ENCODE measurements at places on chromosomes 2 and 18.

- no peak for DNase-seq
These were observed 74.5 kb downstream of the MRPS9 start for GRCh38 chr2:105112345-105112744.

- no peak for DNase-seq
These were observed 117.4 kb downstream of the MBP start for GRCh38 chr18:77015169-77015568.

DNA sequence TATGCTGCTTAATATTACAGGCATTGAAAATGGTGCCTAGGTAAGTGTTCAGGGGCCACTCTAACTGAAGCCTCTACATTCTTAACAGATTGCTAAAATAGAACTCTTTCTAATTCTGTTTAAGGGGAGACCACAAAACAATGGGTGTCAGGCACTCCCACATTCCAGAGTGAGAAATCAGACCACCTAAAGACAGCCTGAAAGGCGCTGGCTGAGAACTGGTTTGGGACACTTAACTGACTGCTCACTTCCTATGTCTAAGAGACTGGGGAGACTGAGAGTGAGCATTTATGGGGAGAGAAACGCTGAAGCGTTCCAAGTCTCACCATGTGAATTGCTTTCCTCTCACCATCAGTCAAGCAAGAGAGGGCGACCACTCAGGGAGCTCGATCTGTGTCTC lies 108.8 kb upstream of the ITGB6 start:
- no peak for DNase-seq

- no peak for DNase-seq
These were observed 312.2 kb upstream of the MGAT5 start for GRCh38 chr2:133941666-133942065.

DNA sequence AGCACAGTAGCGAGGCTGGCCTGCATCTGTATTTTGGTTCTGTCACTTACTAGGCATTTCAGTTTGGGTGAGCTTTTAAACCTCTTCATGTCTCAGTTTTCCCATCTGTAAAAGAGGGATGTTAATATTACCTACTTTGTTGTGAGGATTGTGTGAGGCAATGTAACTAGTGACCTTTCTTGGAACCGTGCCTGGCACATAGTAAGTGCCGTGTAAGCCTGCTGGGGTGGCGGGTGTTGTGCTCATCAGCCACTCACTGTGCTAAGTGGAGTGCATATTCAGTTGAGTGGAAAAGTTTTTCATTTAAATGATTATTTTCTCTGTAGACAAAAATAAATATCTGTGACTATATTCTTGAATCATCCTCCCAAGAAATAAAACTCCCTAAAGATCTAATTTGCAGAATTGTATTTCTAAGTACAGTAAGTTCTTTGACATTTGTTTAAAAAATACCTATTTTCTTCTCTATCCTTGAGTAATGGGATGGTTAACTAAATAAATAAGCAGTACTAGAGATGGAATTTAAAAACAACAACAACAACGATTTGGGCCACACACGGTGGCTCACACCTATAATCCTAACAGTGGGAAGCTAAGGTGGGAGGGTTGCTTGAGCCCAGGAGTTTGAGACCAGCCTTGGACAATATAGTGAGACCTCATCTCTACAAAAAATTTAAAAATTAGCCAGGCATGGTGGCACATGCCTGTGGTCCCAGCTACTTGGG lies 56.7 kb downstream of the MALT1 start:
- DNase-seq = no peak

DNA sequence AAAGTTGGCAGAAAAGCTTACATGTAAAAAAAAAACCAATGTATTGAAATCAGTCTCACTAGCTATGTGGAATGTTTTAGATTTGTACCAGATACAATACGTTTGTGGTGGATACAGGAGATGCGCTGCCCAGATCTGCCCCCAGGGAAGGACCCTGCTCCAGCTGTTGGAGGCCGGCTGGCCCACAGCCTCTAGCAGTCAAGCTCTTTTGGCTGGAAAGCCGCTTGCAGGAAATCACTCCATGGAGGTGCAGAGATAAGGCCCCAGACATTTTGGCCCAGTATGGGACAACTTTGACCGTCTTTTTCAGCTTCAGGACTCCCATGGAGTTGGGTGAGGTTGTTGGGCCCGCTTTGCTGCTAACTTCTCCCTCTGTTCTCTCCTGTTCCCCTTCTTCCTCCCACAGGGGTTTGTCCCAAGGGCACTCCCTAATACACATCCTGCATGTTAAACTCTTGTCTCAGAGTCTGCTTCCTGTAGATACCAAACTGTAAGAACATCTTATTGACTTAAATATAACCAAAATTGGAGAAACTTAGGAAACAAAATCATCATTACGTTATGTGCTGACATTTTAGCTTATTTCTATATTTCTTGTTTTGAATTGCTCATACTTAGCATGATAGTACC lies 1.7 kb upstream of the QPCT start:
- DNase-seq = no peak

- DNase-seq = no peak
These were observed 39.7 kb upstream of the LYPD6 start for GRCh38 chr2:149290662-149291061.

DNA sequence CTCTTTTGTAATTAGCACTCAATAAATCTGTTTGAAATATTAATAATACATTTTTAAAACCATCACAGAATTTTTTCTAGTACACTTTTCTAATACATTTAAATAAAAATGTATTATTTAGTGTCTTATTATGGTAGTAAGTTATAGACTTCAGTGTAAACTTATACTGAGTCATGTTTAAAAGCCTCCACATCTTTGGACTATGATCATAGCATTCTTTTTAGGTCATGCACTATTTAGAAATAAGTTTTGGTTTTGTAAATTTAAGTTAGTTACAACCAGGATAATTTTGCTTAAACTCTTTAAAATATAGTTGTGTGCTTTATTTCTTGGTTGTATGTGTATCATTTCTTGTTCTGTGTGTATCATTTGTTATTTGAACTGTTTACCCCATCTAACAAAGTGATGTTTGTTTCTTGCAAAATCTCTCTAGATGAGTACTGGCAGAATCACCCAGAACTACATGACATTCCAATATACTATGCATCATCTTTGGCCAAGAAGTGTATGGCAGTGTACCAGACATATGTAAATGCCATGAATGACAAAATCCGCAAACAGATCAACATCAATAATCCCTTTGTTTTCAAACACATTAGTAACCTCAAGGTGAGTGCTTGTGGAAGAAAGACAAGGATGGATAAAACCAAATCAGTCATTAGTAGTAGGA lies 16.7 kb downstream of the CPSF3 start:
- DNase-seq = no peak

DNA sequence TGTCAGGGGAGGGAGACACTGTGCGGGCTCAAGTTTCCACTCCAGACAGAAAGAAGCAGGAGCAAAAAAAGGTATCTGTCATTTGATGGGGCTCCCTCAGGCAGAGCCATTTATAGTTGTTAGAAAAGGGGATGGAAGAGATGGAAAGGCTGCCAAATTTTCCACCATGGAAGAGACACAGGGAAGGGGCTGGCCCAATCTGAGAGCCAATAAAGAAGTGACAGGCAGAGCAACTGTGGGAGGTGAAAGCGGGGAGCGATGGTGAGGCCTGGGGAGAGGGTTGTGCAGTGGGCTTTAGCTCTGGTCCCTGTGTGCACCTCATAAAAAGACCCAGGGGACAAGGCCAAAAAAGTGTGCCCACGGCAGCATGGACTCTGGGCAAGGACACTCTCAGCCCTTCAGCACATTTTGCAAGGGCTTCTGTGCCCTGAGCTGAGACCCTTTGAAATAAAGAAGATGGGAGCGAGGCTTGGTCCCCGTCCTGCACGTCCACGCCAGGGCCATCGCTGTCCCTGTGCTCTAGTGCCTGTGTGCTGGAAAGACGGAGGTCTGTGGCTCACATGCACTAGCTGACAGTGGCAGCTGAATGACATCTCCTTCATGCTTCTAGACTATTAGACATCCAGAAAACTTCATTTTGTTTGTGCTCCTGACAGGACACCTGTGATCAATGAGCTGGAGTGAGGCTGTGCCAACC lies 456.7 kb upstream of the HS6ST1 start:
- no peak for DNase-seq

- no peak for DNase-seq
These were observed 170.2 kb upstream of the SMAD2 start for GRCh38 chr18:48100651-48101165.

- DNase-seq = no peak
These were observed 74.9 kb downstream of the ANTXR1 start for GRCh38 chr2:69087912-69088240.

DNA sequence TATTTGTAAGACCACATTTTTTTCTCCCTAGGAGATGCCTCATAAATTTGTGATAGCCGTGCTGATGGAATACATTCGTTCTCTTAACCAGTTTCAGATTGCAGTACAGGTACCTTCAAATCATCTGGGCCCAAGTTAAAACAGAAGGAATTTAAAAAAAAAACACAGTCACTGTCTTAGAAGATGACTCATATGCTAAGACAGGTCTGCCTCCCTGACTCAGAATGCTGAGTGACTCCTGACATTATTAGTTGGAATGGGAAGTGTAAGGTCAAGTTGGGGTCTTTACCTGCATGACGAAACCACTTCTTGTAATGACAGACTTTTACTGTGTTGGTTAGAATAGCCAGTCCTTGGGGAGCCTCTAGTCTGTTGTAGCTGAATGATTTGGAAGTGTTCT lies 26.3 kb downstream of the RMC1 start:
- no peak for DNase-seq

- no peak for DNase-seq
These were observed 13.4 kb downstream of the MYO3B start for GRCh38 chr2:170191166-170191866.

- DNase-seq = no peak
These were observed 97.6 kb downstream of the UXS1 start for GRCh38 chr2:106096299-106097037.

GRCh38 chr2:173254659-173255058 lies 100.0 kb upstream of the CDCA7 start:
- DNase-seq = no peak

DNA sequence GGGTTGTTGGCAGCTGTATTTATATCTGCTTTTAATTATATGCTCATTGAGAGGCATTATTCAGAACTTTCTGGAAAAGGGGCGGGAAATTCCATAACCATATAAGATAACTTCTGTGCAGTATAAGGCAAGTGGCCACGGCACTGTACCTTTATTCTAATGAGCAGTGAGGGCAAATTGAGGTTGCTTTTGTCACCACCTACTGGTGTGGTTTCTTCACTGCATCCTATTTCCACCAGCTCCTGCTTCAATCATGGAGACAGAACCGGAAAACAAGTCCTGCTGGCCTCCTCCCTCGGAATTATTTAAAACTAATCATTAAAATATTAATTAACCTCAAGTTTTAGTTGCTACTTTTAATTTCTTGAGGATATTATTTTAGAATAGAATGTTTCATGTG lies 759.4 kb downstream of the CBLN2 start:
- DNase-seq = no peak

DNA sequence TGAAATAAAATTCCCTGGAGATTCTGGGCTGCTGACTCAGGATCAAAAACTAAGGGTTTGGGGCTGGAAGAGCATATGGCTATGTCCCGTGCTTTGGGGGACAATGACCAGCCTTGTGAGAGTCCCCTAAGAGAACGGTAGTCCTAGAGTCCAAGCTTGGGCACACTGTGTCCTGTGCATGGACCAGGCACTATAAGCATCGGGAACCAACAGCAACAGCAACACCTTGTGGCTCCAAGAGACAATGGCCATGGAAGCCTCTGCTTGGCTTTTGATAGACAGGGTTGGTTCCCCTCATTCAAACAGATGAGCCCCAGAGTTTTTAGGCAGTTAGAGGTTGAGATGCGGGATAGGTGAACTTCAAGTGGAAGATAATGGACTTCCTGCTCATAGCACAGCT lies 294.4 kb upstream of the CHAC2 start:
- no peak for DNase-seq

- DNase-seq = no peak
These were observed 510.2 kb downstream of the ZNF516 start for GRCh38 chr18:75984853-75985252.

Measured in stimulated activated CD4-positive, alpha-beta T cell treated with anti-CD3 and anti-CD28 coated beads, Interleukin-1b, Interleukin-23, amount 100 ng/mL, for 1 hour (primary cell).